ENCODE measurements at places on chromosomes 5 and 9.

DNA sequence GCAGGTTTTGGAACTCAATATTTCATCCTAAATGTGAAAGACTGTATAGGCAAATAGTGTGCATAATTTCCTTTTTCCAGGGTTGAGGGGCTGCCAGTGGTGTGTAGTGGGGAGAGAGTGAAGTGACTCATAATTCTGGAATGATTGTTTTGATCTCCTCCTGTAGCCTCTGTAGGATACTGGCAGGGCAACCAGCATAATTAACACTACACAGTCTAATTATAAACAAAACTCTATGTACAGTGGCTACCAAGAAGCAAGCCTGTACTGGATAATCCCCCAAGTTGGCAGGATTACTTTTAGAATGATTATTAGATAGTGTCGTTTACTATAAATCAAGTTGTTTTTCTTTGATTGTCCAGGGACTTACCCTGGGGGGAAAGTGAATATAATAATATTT lies 32.2 kb downstream of the LNPEP start:
- no peak for DNase-seq

- no peak for DNase-seq
Observed at GRCh38 chr5:81972492-81972783, 615 bp downstream of the ATG10 start.

DNA sequence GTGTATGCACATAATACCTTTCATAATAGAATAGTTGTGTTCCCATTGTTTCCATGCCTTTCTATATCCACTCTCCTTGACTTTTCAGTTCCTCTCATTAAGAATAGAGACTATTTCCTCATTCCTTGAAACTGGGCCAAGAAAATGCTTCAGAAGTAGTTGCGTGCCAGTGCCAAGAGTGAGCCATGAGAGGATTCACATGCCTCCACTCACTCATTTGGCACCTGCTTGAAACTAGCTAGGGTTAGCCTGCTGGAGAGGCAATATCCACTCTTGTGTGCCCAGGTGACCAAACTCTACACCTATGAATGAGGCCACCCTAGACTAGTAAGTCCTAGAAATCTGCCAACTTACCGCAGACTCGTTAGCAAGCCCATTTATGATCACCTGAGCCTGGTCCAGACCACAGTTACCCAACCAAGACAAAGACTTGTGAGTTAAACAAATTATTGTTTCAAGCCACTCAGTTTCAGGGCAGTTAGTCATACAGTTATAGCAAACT lies 276.3 kb downstream of the EPB41L4A start:
- peak; percentile 92 for DNase-seq

GRCh38 chr9:98333703-98334582 lies 78.5 kb upstream of the TBC1D2 start:
- DNase-seq: no peak

- no peak for DNase-seq
Observed at GRCh38 chr5:6190838-6191237, 187.5 kb downstream of the MED10 start.

DNA sequence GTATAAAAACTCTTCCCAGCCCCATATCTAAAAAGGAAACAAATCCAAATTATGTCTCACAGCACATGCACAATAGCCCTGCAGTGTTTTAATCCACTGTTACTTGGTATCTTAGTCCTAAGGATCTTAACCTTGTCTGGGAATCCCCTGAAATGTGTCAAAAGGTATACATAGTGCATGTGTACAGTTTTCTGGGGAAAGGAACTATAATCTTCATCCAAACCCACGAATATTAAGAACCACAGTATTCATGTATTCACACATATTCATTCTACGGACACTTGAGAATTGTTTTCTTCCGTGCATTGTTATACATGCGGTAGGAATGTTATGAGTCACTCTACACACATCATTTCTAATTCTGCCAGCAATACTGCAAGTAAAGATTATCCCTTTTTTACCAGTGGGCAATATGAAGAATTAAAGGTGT lies 47.8 kb upstream of the SNX2 start:
- DNase-seq: no peak

DNA sequence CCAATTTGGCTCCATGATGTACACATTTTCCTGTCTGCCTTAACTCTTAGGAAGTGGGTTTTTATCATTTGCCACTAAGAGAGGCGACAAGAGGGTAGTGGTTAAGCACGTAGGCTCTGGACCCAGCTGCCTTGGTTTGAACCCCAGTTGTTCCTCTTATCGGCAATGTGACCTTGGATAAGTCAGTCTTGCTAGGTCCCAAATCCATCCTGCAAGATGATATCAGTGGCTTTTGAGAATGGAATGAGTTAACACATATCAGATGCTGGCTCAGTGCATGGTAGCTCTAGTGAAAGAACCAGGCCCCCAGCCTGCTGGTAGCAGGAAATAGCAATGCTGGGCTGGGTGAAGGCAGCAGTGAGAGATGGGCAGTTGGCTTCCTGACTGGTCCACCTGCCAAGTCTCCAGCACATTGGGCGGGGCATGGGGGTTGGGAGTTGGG lies 72.5 kb downstream of the STK10 start:
- DNase-seq: no peak

GRCh38 chr9:68704498-68704813 lies 584 bp upstream of the PIP5K1B start:
- DNase-seq: no peak

- no peak for DNase-seq
Observed at GRCh38 chr5:143008809-143009521, 238.8 kb downstream of the ARHGAP26 start.

GRCh38 chr5:133230823-133231578 lies 179.2 kb downstream of the HSPA4 start:
- no peak for DNase-seq

- no peak for DNase-seq
Observed at GRCh38 chr9:83307066-83307724, 231.0 kb downstream of the FRMD3 start.

- no peak for DNase-seq
Observed at GRCh38 chr5:172077664-172078425, 71.4 kb upstream of the FBXW11 start.

DNA sequence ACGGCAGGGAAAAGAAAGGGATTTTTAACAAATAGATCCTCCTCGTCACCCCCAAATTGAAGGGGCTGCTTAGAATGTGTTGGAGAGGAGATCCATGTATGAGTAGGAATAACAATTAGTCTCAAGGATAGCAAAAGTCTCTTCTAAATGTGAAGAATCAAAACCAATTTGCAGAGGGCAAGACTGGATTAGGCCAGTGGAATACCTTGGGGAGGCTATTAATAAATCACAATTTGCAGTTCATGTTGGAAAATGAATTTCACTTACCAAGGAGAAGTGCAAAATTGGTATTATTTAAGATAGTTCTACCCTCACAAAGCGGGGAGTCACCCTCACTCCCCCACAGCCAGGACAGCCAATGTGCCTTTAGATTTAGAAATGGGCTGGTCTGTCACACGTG lies 299.8 kb upstream of the SLC30A5 start:
- DNase-seq: no peak

DNA sequence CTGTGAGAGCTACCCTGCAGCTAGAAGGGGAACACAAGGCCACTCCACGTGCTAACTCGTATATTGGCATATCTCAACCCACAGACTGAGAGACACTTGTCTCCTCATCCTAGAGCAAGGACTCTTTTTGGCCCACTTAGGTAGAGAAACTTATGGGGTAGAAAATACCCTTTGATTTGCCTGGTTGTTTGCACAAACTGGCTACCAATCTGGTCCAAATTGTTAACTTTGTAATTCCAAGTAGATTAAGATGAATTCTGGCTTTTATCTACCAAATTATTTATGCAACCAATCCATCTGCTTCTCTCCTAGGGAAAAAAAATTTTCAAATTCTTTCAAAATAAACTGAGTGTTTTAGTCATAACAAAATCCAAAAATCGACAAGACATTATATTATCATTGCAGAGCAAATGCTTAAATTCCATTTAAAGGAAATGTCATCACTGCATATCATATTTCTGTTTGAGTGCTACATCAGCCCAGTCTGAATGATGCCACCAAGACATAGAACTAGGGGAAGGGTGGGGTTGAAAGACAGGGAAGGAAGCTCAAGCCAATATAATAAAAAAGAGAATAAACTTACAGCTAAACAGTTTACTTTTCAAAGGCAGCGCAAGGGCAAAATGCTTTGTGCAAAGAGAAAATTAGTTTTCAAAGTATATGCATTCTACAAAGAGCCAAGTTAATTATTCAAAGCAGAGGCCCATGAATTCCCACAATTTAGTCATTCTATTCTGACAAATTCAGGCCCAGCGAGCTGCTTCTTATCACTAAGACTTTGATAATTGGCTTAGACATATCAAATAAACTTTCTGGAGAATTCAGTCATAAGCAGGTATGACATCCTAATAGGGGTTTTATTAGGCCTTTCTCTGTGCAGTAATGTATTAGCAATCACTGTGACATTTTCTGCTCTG lies 198.0 kb downstream of the CAAP1 start:
- no peak for DNase-seq

DNA sequence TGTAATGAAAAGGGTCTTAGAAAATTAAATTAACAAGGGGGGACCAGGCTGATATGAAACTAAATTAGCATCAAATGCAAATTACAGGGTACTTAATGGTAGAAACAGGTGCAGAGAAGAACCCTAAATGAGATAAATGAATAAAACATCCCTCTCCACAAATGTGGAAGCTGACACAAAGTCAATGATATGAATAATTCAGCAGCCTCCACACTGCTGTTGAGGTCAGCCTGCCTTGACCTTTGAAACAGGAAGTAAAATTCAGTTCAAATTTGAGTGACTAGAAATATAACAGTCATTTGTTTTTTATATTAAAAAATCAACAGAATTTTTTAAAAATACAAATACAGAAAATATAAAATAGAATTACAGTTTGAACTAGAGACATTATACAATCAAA lies 40.0 kb downstream of the EBF1 start:
- no peak for DNase-seq

DNA sequence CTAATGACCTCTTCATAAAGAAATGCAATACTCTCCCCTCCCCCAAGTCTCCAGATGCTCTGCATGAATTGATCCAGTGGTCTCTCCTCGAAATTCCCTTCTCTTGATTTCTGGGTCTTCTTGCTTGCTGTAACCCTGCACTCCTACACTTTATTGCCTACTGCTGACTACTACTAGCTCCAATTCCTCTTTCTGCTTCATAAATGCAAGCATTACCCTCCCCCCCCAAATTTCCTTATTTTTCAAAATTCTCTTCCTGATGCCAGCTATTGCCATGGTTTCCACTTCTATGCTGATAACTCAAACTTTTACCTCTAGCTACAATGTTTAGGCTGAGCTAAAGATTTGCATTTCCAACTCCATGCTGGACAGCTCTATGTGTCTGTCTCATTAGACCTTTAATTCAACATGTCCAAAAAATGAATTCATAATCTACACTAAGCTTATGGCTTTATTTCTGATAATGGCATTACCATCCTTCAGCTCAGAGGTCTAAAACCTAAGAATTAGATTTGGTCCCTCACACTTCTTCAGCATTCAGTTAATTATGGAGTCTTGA lies 1.4 kb downstream of the ZBTB26 start:
- no peak for DNase-seq

DNA sequence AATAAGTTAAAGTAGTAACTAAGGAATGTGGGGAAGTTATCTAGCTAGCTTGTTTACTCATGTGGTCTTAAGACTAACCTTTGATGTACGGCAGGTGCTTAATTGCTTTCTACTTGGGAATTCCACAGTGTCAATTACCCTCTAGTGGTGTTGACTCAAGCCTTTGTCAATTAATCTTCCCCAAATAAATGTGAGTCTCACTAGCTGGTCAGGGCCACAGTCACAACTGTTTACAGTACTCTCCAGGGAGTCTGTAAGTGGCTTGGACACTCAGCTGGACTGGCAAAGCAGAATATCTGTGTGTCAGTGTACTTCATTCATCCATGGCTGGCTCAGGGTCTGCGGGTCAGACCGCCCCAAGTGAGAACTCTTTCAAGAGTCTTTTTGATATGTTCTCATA lies 30.8 kb downstream of the SMIM3 start:
- no peak for DNase-seq

GRCh38 chr9:128159522-128159783 lies 612 bp upstream of the BBLN start:
- DNase-seq: no peak

- DNase-seq: no peak
Observed at GRCh38 chr5:112635771-112636731, 101.6 kb upstream of the APC start.

GRCh38 chr9:16136451-16136850 lies 583.6 kb downstream of the CCDC171 start:
- DNase-seq: no peak

GRCh38 chr5:177393206-177393765 lies 7.2 kb downstream of the PFN3 start:
- no peak for DNase-seq

GRCh38 chr9:33340186-33340585 lies 49.9 kb downstream of the NFX1 start:
- DNase-seq: no peak

GRCh38 chr9:133658442-133659431 lies 22.6 kb downstream of the DBH start:
- DNase-seq: no peak

DNA sequence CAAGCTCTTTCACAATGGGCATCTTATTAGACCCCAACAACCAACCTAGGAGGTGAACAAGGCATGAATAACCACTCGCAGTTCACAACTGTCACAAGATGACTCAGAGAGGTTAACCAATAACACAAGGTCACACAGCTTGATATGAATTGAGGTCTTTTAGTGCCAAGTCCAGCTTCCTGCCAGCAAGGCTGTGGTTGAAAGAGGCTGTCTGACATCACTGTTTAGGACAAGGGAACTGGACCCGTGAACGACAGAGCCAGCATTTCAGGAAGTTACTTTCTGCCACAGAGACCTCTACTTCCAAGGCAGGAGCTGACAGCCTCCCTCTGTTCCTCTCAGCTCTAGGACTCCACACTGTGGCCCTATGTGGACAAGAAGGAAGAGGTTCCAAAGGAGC lies 53.4 kb upstream of the ALDH1B1 start:
- DNase-seq: no peak

GRCh38 chr5:92941806-92942205 lies 639.2 kb downstream of the NR2F1-AS1 start:
- no peak for DNase-seq

DNA sequence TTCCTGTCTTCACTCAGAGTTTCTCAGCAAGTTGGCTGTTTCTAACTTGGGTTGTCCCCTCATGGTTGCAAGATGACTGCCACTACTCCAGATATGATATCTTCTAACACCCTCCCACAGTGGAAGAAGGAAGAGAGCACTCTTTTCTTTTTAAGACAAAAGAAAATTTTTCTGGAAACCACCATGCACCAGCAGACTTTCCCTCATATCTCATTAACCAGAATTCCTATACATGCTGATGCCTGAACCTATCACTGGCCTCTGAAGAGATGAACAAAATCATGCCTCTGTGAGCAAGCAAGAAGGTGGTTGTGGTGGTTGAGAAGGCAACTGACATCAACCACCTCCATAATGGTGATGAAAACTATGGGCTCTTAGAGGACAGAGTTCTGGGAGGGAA lies 56.8 kb downstream of the FEM1C start:
- DNase-seq: no peak

GRCh38 chr5:91212714-91213092 lies 170.4 kb downstream of the ARRDC3 start:
- DNase-seq: no peak

Measured in DMS79 (cell line).